ENCODE measurements at places on chromosomes 16 and 17. TPM values are rescaled to one million over a fixed set of nuclear protein-coding genes. Genes with fewer than 3 reads are reported as not detected.

DNA sequence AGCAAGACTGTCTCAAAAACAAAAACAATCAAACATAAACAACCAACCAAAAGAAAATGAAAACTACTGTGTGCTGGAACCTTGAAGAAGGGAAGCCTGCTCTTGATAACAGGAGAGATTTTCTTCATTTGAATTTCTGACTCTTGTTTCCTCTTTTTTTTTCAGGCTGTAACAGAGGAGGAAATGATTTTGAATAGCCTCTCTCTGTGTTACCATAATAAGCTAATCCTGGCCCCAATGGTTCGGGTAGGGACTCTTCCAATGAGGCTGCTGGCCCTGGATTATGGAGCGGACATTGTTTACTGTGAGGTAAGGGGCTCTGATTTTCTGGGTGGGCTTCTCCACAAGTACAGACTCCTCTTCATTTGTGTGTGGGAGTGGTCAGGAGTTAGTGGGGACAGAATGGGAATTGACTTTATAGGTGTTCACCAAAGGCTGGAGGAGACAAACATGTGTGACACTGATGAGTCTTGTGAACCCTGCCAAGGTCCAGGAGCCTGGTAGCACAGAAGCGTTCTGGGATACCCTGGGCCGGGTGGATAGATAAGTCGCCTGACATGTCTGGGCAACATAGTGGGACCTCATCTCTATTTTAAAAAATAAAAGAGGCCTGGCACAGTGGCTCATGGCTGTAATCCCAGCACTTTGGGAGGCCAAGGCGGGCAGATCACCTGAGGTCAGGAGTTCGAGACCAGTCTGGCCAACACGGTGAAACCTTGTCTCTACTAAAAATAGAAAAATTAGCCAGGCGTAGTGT, 14.9 kb downstream of the DUS2 start:
- DNase-seq: no peak

DNA sequence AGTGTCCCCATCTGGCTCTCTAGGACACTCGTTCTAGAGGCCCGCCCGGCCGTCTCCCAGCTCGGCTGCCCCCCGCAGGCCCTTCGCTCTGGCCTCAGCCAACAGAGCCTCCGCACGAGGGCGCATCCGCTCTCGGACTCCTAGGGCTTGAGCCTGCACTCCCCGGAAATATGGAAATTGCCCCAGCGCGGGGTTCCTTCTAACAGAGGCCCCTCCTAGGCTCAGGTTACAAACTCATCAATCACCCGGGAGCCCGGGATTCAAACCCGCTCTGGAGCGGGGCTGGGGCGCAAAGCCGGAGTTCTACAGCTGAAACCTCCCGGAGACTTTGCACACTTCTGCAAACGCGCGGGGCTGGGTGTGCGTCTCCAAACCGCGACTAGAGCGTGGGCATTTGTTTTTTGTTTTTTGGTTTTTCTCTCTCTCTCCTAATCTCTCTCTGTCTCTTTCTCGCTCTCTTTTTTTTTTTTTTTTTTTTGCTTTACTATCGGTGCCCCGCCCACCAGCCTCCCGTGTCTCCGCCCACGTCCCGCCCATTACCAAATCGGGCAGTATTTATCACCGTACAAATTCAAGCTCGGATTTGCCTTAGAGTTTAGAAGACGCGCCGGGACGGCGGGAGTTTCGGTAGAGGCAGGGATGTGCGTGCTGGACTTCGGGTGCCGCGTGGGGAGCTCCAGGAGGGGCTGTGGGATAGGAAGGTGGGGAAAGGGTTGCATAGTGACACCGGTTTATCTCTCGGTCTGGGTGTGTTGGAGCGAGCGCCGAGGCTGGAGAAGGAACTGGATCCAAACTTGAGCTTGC, 2.4 kb upstream of the FOXL1 start:
- peak; percentile 70 for DNase-seq

Gene PIP4K2B
- total RNA-seq: 52.8 TPM

- DNase-seq: no peak
Observed at GRCh38 chr17:66725956-66726355, 109.0 kb upstream of the CACNG5 start.

DNA sequence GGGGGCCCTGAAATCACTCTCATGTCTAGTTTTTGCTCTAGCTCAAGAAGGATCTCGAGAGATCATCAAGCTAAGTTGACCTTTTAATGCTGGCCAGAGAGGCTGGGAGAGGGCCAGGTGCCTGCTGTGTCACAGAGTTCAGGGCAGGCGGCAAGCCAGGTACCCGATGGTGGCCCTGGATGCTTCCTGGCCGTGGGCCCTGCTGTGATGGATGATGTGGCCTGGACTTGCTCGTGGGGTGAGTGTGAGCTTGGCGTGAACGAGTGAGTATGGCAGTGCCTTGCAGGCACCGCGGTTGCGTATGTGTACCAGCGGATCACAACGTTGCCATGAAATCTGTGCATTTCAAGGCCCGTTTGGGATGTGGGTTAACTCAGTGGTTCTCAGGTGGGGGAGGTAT, 7.4 kb downstream of the IRF8 start:
- DNase-seq: no peak

DNA sequence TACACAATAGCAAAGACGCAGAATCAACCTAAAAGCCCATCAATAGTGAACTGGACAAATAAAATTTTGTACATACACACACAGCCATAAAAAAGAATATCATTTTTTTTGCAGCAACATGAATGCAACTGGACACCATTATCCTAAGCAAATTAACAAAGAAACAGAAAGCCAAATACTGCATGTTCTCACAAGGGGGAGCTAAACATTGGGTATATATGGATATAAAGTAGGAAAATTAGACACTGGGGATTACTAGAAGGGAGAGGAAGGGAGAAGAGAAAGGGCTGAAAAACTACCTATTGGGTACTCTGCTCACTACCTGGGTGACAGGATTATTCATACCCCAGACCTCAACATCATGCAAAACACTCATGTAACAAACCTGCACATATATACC, 28.2 kb downstream of the ADAMTS18 start:
- DNase-seq: no peak

Gene NHLRC4
- total RNA-seq: 0.32 TPM

- DNase-seq: no peak
Observed at GRCh38 chr17:82613283-82614094, 34.8 kb downstream of the WDR45B start.

DNA sequence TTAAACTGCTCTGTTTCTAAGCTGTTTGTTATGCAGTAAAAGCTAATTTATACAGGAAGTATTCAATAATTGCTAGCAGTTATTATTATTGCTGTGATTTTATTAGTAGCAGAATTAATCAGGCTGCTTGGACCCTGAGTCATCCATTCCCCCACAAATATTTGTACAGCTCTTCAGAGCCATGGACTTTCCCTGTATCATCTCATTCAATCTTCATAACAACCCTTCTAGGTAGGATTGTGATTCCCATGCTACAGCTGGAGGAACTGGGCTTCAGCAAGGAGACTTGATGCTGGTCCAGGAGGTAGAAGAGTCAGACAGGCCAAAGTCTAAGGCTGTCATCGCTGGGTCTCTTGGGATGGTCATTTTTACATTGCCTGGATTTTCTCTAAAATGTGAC, 208.3 kb downstream of the C16orf95 start:
- DNase-seq: no peak

Gene C16orf46
- total RNA-seq: 0.64 TPM

DNA sequence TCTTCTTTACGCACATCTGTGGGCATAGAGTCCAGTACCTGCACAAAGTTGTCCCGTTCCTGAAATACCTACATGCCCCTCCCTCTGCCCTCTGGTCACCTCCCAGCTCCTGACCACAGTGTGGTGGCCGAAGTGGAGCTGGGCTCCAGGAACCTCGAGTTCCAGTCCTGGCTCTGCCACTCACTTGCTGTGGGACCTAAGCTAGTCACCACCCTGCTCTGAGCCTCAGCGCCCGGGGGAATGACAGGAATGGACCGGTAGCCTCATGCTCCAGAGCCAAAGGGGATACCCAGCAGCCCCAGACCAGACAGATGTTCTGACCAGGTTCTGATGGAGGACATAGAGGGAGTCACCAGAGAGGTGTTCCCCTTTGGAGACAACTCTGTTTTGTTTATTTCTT, 26.7 kb upstream of the ITGA3 start:
- no peak for DNase-seq

Gene CRHR1
- 2.8 TPM for total RNA-seq

Gene SNN
- total RNA-seq: 68.3 TPM

DNA sequence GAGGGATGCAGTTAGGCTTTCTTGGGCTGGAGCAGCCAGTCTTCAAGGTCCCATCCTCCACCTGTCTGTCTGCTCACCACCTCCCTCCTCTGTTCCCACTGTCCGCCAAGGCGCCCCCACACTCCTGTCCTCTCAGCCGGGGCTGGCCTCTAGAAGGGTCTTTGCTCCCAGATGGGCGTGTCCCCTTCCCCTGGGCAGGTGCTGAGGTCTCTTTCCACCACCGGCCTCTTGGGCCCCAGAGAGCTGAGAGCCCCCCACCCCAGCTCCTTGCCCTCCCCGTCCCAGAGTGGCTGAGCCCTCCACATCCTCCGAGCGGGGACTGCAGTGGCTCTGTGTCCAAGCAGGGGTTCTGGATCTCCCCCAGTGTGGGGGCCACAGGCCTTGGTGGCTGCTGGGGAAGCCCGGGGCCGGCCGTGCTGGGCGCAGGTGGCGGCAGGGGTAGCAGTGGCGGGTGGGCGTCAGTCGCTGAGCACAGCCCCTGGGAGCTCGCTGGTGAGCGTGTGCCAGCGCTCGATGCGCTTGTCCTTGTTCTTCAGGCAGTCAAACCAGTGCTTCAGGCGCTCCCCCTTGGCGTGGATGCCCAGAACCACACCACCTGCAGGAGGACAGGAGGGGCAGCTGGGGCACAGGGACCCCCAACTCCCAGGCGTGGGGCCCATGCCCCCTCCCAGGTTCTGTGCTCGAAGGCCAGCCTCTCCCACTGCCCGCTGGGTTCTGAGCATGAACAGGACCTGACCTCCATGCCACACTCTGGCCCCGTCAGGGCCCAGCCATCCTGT, 9.8 kb downstream of the SCGB1C2 start:
- peak; percentile 48 for DNase-seq

DNA sequence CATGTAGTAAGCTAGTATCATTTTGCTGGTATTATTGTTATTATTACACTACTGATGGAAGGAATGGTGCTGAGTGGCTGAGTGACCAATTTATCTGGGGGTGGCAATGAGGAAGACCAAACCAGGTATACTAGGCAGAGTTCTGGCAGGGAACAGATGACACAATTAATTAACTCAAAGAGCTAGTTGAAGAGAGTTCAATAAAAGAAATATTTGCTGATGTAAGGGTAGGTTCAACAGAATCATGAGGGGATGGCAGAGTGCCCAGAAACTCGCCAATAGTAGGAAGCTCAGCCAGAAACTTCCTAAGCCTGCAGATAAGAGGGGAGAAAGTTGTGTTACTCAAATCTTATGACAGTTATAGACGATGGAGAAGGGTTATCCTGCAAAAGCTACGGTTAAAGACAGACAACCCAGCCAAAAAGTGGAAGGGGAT, 352.5 kb downstream of the KCNJ2 start:
- no peak for DNase-seq

DNA sequence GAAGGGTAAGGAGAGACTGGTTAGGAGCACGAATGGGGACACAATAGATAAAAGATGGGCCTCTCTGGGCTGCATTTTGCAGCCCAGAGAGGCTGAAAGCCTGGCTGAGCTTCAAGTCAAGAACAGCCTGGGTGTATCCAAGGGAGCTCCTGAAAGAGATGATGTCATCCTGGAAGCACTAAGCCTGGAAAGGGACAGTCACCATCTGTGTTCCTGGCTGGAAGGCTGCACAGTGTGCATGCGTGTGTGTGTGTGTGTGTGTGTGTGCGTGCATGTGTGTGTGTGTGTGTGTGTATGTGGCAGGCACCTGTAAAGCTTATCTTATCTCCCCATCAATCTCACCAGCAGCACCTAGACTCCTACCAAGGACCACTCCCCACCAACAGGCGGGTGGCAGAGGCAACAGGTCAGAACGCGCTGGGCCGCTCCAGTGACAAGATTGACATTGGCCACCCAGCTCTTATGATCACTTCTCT, 44.1 kb downstream of the COG7 start:
- DNase-seq: peak; percentile 43

GRCh38 chr16:70695331-70696070, 9.6 kb upstream of the MTSS2 start:
- no peak for DNase-seq

DNA sequence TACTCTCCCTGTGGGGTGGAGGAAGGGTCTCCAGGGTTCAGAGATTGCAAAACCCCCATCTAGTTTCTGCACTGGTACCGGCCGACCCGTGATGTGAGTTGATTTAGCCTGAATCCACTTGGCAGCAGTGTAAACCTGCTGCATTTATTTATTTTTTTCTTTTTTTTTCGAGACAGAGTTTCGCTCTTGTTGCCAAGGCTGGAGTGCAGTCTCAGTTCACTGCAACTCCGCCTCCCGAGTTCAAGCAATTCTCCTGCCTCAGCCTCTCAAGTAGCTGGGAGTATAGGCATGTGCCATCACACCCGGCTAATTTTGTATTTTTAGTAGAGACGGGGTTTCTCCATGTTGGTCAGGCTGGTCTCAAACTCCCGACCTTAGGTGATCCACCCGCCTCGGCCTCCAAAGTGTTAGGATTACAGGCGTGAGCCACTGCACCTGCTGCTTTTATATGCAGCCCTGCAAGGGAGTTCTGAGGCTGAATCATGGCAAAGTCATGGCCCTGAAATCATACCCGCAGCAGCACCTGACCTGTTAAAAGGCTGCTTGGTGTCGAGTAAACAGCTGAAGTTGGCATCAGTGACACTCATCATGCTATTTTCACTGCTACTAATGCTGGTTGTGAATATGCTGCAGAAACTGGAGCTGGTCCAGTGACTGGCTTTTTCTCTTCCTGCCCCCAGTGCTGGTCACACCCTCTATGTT, 21.4 kb downstream of the DEXI start:
- DNase-seq: no peak

GRCh38 chr16:3964686-3965290, 84.3 kb upstream of the CREBBP start:
- DNase-seq: no peak

Gene IKZF3
- total RNA-seq: 4.8 TPM

Gene NLE1
- 32.1 TPM for total RNA-seq

Gene AATK
- total RNA-seq: under 0.01 TPM

Gene SLC16A11
- total RNA-seq: not detected

GRCh38 chr17:57979076-57979475, 9.0 kb downstream of the VEZF1 start:
- no peak for DNase-seq

- DNase-seq: no peak
Observed at GRCh38 chr16:87740909-87741424, 24.8 kb downstream of the KLHDC4 start.

Gene ACAP1
- total RNA-seq: 6.6 TPM

DNA sequence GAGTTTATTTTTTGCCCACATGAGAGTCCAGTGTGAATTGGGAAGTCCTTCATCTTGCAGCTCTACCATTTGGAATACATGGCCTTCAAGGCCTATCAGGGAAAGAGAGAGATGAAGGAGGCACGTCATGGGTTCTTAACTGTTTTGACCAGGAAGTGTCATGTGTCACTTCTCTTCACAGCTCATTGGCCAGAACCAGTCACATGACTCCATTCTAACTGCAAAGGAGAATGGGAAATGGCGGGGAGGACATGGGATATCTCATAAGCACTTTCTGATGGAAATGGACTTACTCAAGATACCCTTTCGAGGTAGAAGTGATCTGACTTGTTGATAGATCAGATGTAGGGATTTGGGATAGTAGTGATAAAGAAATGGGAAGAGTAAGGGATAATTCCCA, 57.9 kb upstream of the CES5A start:
- DNase-seq: no peak

- no peak for DNase-seq
Observed at GRCh38 chr16:49499869-49500610, 126.4 kb downstream of the C16orf78 start.

Measured in breast epithelium (tissue), 4 donors.